ENCODE measurements at places on chromosomes 3 and 15.

DNA sequence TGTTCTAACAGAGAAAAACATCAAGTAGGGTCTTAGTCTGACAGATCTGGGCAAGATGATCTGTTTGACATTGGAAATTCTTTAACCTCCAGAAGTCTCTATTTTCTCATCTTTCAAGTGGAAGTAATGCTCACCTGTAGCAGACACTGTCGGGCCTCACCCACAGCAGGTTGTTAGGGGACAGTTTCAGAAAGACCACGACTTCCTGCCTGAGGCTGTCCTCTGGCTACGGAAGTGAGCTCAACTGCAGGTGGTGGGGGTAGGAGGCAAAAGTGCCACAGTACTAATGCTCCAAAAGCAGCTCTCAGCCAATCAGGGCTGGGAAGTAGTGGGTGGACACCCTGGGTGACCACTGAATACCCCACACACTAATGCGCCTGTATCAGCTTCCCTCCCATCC lies 111.4 kb upstream of the TOPAZ1 start:
- no peak for DNase-seq

GRCh38 chr3:116285781-116286421 lies 159.4 kb downstream of the LSAMP start:
- no peak for DNase-seq

GRCh38 chr3:115525731-115526130 lies 97.6 kb upstream of the GAP43 start:
- no peak for DNase-seq

- DNase-seq: no peak
Observed at GRCh38 chr15:89299896-89300295, 34.7 kb downstream of the POLG start.

GRCh38 chr3:10655105-10655504 lies 149.7 kb upstream of the ATP2B2 start:
- no peak for DNase-seq

DNA sequence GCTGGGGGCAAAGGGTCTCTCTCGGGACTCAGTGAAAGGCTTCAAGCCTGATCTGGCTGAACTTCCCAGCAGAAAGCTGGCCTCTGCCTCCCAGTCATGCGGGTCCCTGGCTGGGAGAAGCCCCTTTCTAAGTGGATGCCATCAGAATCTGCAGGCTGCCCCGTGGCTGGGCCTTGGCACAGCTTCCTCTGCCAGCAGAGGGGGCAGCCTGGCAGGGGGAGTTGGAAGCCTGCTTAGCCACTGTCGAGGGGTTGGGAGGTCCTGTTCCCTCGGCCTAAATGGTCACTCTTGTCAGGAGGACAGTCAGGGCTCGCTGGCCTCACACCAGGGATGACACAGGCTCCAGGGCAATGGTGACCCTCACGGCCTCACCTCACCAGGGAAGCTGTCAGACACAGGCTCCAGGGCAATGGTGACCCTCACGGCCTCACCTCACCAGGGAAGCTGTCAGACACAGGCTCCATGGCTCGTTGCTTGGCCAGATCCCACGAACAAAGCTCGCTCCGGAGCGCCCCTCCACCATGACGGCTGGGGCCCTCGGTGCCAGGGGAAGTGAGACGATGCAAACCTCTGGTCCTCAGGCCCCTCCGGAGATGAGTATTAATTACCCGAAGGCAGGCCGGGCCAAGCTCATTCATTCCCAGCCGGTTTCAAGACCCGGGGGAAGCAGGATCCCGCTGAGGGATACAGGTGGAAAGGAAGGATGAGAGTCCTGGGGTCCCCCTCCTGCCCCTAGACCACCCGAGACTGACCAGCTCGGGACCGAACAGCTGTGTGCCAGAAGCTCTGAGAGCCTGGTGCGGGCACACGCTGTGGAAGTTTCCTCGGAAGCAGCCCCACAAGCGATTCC lies 151.0 kb downstream of the CHSY1 start:
- no peak for DNase-seq

DNA sequence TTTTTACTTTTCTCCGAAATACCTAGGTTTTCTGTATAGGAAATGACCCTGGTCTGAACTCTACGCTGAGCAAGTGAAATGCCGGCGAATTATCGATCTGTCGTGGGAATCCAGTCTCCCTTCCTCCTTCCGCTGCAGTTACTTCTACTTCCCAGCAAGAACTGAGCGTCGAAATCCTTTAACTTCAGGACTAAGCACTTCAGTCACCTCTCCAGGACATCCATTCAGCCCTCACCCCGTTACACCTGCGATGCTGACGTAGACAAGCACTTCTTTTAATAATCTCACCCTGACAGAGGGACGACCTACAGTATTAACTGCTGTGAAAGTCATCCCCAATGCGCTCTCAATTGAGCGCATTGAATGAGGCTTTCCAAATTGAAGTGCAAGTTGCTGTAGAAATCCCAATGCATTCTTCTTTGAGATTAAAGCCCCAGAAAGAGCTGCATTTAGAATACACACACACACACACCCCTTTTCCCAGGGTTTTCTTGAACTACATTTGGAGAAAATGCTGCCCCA lies 1.3 kb downstream of the TOP2B start:
- no peak for DNase-seq

DNA sequence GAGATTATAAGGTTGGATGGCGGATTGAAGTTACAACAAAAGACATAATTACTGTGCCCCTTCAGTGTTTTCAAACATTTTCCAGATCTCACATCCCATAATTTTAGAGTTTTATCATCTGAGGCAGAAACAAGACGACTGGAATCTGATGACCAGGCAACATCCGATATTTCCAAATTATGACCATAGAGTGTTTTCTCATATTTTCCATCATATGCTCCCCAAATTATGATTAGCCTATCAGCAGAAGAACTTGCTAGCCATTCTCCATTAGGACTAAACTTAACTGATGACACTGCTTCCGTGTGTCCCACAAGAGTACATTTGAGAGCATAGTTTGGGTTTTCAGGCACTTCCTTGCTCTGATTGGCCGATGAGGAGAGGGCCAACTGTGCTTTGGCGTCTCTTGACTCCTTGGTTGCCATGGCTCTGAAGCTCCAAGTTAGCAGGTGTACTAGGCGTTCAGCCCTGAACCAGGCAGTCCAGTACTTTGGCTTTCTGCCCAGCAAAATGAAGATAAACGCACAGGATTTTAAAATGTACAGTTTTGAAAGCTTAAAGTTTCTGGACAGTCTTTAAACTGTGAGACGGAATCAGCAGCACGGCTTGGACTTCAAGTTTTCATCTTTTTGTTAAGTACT lies 638 bp downstream of the WDR5B start:
- peak; percentile 41 for DNase-seq

DNA sequence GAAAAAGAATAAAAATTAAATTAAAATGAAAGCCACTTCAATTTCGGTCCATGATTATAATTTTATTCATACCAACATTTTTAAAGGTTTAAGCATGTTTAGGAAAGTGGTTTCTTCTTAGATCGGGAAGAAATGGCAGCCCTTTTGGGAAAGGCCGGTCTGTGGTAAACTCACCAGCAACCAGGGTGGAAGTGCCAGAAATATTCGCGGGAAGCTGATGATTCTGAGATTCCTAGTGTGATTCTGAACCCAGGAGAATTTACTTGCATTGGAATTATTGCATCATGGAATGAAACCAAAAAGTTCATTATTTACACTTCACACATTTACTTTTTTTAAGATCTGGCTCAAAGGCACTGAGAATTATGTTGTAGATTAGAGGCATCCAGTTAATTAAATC lies 97.2 kb upstream of the CCNL1 start:
- DNase-seq: no peak

DNA sequence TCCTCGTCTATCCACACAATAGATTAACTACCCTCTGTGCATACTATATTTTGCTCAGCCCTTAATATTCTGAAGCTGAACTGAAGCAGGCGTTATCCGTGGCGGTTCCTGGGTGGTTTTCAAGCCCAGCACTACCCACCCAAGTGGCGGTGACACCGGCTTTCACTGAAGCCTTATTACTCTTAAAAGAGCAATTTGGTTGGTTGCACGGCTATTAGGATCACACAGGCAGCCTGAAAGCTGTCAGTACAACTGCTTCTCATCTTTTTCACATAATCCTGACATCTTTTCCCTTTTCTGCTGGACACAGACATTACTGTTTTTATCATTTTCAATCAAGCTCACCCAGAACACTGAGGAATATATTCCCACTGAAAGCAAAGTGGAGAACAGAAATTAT lies 525.3 kb upstream of the ZNF717 start:
- no peak for DNase-seq

- DNase-seq: no peak
Observed at GRCh38 chr15:27273506-27273905, 302.5 kb downstream of the GABRG3 start.

DNA sequence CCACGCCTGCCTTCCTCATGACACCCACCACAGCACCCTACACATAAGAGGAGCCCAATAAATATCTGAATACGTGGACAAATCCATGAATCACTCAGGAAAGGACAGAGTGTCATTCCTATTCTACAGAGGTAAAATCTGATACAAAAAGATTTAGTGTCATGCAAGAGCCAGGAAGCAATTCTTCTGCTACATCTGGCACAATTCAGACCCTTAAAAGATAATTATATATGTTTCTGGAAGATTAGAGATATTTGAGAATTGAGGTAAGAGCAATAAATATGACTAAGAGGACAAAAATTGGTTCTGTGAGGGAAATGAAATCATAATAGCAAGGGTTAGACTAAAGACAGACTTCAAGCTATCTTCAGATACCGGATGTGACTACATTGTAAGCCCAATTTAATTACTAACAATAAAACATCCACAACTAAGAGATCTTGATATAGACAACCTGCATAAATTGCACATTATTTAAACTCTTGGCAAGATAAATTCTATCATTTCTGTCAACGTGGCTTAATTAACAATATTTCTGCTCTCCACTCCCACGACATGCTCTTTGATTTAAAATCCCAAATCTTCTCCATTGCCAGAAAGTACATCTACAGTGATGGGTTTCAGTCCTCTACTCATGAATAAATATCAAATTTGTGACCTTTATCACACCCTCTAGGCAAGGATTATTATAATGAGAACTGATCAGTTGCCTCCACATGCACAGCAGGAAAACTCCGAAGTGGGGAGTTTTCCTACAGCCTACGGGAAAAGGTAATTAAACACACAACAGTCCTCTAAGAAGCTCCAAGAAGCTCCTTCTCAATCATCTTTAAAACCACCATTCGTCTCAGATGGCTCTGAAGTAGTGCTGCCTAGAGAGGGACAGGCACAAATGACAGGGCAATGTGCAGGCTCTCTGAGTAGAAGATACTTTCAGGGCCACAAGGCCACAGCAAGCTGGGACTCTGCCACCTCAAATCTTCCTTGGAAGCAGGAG lies 32.6 kb downstream of the MB21D2 start:
- no peak for DNase-seq

GRCh38 chr3:112127522-112128494 lies 5.2 kb downstream of the GCSAM start:
- no peak for DNase-seq

GRCh38 chr15:61146091-61146930 lies 82.8 kb downstream of the RORA start:
- DNase-seq: no peak

- no peak for DNase-seq
Observed at GRCh38 chr3:186180151-186180550, 71.3 kb upstream of the ETV5 start.

DNA sequence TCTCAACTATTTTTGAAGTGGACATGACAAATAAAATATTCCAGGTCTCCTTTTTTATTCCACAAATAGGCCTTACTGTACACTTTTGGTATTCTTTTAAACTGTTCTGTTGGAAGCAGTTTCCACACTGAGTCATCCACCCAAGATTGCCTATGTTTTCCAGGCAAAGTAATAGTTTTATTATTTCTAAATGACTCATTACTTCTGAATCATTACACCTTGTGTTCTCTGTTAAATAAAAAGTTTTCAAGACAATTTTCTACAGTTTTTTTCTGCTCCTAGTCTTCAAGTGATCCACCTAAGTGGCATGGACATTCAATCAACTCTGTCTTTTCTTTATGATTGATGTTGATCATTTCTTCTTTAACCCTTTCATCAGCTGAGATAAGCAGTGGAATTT lies 26.5 kb downstream of the PPP2R3A start:
- no peak for DNase-seq

DNA sequence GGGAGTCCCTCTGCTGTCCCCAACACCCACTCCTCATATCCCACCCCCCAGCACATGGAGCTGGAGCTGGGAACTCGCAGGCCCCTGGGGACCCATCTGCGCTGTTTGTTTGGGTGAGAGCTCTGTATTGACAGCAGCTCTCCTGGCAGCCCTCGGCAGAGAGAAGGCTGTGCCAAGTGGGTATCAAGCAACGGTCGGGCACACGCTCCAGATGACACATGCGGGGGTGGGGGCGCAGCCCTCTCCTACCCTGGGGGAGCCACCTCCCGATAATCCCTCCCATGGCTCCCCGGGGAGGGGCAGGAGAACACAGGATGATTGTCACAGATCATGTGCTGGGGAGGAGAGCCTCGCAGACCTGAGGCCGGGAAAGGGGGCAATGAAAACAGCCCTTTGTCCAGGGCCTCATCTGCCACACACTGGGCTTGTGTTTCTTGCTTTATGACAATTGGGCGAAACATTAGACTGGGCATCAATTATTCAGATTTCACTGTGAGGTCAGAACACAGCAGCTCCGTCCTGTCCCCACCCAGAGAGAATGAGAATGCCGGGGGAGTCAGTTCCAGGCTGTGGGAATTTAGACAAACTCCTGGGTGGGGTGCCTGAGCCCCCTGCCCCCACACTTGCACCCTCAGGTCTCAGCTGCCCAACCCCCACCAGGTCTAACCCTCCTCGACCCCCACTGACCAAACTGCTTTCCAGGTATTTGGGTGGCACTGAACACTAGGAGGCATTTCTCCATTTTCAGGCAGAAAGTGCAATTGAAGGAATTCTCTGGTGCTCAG lies 46.4 kb upstream of the KLF13 start:
- peak; percentile 6 for DNase-seq

- DNase-seq: no peak
Observed at GRCh38 chr3:24389108-24390090, 105.3 kb downstream of the THRB start.

- DNase-seq: no peak
Observed at GRCh38 chr15:81302701-81303109, 21.2 kb downstream of the STARD5 start.

GRCh38 chr15:67072958-67073357 lies 7.6 kb downstream of the SMAD3 start:
- DNase-seq: no peak

DNA sequence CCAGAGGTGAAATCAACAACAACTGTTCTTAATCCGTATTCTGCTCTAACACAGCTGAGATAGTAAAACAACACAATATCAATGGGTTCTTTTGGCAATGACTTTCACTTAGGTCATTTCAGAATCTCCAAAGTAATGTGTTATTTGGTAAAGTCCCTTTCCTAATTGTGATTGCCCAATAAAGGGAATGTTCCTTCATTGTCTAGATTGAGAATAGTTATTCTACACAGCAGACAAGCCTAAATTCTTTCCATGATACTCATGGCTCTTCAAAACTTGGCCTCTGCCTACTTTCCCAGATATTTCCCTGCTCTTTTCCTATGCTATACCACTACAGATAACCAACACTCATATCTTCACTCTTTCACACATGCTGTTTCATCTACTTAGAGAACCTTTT lies 219.8 kb downstream of the FMN1 start:
- DNase-seq: no peak

DNA sequence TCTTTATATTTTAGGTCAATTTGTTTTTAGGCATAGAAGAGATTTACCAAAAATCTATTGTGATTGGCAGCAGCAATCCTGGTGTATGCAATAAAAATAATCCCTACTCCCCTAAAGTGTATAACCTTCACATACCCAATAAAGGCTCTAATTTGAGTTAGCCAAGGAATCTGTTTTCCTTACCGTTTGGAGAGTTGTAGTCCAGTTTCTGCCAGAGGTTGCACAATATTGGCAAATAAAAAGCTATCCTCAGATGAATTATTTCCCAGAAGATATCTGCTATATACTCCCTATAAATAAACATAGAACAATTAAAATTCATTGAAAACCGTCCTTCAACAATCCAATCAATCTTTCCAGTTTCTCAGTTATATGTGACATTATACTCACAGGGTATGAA lies 31.1 kb downstream of the ACKR4 start:
- no peak for DNase-seq
